K562 (cell line): ENCODE measurements at places on chromosomes 3 and 15. TPM values are rescaled to one million over a fixed set of nuclear protein-coding genes. Genes with fewer than 3 reads are reported as not detected.

Gene PLS1
- polyA plus RNA-seq = 6.1 and 11.0 TPM in 2 replicates

GRCh38 chr3:68306571-68306970 is 625.8 kb downstream of the TAFA4 start:
- DNase-seq = peak; percentile 12

- peak; percentile 7 for DNase-seq
These were observed 178.6 kb upstream of the TRIM42 start for GRCh38 chr3:140499114-140499757.

Gene NME9
- polyA plus RNA-seq = 0.05 TPM in 1 of 2 replicates, not detected in the other

DNA sequence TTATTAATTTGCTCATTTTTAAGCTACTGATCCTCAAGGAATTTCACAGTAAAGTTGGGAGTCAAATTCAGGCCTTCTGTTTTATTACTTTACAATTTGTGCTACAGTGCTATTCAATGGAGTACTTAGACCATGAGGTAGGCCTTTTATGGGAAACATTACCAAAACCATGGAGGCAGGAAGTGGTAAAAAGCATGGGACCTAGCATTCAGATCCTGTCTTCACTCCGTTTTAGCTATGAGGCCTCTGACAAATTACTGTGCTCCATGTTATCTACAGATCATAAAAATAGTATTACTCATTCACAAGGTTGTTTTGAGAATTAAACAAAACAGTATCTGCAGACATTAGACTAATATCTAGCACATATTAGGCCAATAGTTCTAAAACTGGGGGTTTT is 140.6 kb upstream of the SLITRK3 start:
- no peak for DNase-seq

Gene SLC12A8
- polyA plus RNA-seq = 0.09 TPM in 1 of 2 replicates, not detected in the other

DNA sequence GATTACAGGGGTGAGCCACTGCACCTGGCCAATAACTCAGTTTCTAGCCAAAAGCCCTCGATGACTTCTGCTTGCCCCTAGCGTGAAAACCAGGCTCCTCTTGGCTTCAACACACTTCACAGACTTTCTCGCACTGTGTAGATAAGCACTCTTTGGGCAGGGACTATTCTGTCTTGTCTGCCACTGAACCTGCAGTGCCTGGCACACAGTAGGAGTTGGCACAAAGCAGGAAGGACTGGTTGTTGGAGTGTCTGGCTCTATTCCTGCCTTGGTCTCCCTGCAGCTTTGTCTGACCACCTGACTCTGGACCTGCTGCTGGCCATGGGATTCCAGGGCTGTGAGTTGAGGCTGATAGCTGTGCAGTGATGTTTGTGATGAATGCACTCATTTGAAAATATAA is 46.4 kb upstream of the RGMA start:
- no peak for DNase-seq

Gene LNP1
- 3.4 and 3.9 TPM in 2 replicates for polyA plus RNA-seq

DNA sequence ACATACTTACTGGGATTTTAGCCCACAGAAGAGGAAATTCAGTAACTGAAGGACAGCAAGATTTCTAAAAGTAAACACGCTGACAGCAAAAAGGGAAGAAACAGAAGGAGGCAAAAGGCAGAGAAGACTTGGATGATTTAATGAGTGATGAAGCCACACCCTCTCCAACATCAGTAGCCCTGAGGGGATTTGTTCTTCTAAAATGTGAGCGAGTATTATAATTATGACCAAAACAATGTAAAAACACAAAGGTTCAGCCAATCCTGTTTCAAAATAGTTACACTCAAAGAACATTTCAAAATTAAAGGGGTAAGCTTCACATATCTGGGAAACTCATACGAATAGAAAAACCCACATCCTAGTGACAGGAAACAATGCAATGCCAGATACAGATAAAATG is 25.0 kb downstream of the MCCC1 start:
- DNase-seq = no peak

DNA sequence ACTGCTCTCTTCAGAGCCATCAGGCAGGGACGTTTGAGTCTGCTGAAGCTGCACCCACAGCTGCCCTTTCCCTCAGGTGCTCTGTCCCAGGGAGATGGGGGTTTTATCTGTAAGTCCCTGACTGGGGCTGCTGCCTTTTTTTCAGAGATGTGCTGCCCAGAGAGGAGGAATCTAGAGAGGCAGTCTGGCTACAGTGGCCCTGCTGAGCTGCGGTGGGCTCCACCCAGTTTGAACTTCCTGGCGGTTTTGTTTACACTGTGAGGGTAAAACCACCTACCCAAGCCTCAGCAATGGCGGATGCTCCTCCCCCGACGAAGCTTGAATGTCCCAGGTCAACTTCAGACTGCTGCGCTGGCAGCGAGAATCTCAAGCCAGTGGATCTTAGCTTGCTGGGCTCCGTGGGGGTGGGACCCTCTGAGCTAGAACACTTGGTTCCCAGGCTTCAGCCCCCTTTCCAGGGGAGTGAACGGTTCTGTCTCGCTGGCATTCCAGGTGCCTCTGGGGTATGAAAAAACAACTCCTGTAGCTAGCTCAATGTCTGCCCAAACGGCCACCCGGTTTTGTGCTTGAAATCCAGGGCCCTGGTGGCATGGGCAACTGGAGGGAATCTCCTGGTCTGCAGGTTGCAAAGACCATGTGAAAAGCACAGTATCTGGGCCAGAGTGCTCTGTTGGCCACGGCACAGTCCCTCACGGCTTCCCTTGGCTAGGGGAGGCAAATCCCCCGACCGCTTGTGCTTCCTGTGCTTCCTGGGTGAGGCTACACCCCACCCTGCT is 21.1 kb upstream of the ST6GAL1 start:
- peak; percentile 39 for DNase-seq

DNA sequence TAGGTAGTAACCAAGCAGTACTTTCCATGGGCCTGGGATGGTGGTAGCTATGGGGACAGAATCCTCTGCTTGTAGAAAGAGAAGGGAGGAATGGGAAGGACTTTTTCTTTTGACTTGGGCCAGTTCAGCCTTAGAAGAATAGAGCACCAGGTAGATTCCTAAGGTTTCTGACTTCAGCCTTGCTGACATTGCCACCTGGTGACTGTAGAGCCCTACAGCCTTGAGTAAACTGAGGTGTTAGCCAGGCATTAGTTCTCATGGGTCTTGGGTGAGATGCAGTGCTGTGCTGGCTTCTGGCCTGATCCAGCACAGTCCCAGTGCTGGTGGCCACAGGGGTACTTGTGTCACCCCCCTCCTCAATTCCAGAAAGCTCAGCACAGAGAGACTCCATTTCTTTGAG is 171.1 kb downstream of the ZBBX start:
- DNase-seq = no peak

Gene RTP4
- not detected in 2 replicates for polyA plus RNA-seq

GRCh38 chr3:33729993-33730392 is 11.9 kb upstream of the CLASP2 start:
- no peak for DNase-seq

- DNase-seq = no peak
These were observed 113.4 kb downstream of the ASB7 start for GRCh38 chr15:100715571-100716455.

- peak; percentile 47 for DNase-seq
These were observed 135.4 kb downstream of the RAB11A start for GRCh38 chr15:66004618-66005262.

GRCh38 chr15:58999694-59000093 is 12.2 kb downstream of the RNF111 start:
- no peak for DNase-seq

GRCh38 chr3:111904376-111905241 is 45.5 kb downstream of the PHLDB2 start:
- no peak for DNase-seq

DNA sequence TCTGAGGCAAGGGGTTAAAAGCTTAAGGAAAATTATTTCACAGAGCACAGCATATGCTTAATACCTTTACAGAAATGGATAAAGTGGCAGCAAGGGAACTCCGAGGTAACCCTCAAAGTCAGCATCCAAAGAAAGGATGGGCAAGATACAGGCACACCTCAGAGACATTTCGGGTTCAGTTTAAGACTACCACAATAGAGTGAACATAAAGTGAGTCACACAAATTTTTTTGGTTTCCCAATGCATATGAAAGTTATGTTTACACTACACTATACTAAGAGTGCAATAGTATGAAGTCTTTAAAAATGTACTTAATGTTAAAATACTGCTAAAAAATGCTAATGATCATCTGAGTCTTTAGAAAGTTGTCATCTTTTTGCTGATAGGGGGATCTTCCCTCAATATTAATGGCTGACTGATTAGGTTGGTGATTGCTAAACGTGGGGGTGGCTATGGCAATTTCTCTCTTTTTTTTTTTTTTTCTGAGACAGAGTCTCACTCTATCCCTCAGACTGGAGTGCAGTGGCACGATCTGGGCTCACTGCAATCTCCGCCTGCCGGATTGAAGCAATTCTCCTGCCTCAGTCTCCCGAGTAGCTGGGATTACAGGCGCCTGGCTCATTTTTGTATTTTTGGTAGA is 10.0 kb downstream of the UBR1 start:
- DNase-seq = no peak

- peak; percentile 57 for DNase-seq
These were observed 768 bp downstream of the UBXN7 start for GRCh38 chr3:196431181-196432136.

GRCh38 chr15:73153024-73153423 is 100.8 kb downstream of the NEO1 start:
- DNase-seq = no peak

GRCh38 chr3:135059580-135059979 is 264.5 kb downstream of the EPHB1 start:
- no peak for DNase-seq

DNA sequence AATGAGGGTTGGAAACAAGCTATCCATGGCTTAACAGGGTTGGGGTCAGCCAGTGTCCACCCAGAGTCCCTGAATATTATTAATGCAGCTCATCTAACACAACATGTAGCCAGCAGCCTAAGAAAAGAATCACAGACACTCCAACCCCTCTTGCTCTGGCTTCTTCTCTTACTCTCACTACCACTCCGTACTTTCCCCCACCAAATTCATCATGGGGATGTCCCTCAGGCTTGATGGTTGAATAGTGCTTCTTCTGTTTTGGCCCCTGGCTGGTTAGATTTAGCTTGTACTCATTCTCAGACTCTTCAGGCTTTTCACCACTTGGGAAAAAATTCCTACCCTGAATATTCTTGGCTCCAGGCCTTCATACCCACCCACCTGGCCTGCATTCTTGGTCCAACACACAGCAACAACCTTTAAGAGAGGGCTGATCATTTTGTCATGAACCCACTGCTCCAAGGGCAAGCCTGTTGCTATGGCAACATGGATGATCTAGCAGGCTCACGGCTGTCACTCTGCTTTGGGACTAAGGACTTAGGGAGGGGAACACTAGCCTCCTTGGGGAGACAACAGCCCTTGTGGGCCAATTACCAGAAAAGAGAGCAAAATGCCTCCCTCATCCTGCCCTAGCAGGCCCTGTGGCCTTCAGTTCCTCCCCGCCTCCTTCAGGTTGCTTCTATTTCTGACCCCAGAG is 9.4 kb upstream of the MED12L start:
- no peak for DNase-seq

- DNase-seq = no peak
These were observed 272.5 kb downstream of the THSD4 start for GRCh38 chr15:71387810-71388209.

DNA sequence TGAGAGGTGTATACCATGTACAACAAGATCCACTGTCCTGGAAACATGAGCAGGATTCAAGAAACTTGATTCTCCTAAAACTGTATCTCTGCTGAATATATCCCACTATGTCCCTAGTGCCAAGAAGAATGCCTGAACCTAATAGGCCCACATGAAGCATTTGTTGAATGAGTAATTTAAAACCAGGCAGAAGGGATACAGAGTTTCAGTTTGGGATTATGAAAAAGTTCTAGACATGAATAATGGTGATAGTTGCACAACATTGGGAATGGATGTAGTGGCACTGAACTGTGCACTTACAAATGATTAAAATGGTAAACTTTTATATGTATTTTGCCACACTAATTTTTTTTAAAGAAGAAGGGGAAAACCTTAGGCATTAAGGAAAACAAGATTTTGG is 261.1 kb downstream of the IL5RA start:
- DNase-seq = no peak

DNA sequence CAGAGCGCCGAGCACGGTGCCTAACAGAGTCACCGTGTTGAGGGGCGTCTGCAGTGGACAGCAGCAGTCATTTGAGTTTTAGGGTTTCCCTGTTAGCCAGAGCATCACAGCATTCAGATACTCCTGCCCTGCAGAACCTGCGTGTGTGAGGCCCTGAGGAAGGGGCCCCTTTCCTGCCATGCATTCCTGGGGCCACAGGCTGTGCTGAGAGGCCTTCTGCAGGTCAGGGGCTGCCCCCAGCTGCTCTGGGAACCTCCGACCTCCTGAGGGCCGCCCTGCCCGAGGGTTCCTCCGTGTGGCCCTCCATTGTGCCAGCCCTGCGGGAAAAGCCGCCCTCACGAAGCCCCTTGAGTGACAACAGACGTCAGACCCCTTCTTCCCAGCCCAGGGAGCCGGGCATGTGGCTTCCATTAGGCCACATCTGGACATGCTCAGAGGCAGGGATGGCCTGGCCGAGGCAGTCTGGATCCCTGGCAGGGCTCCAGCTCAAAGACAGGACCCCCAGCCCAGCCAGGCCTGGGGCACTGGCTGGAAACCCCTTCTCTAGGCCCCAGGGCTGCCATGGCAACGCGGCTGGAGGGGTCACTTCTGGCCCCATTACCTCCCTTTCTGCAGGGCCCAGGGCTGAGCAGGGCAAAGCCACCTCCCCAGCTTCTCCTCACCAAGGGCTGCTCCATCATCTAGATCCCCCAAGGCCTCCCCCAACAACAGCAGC is 25.3 kb downstream of the FBLN2 start:
- no peak for DNase-seq

Gene RTP1
- polyA plus RNA-seq = not detected in 2 replicates

Gene KAT2B
- polyA plus RNA-seq = 10.9 and 13.2 TPM in 2 replicates

DNA sequence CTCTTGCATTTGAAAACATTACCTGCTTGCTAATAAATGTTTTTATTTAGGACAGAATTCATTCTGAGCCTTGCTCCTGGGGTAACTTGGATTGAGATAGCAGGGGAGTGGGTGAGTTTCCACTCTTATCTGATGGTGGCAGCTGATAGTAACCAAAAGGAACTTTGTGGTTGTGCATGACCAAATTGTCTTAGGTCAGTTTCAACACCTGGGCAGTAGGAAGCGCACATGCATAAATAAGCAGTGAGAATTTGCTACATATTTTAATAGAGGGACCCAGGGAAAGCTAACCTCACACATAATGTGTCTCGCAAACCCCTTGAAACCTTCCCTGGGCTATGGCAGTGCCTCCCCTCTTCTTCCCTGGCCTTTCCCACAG is 65.4 kb upstream of the XCR1 start:
- DNase-seq = no peak

- DNase-seq = no peak
These were observed 6.3 kb upstream of the RAB5A start for GRCh38 chr3:19940643-19941042.

Gene ROPN1B
- polyA plus RNA-seq = not detected in 2 replicates

Gene IMPG2
- 0.05 and 0.07 TPM in 2 replicates for polyA plus RNA-seq

GRCh38 chr15:43273243-43273642 is 6.5 kb upstream of the TGM5 start:
- no peak for DNase-seq

GRCh38 chr3:153277029-153277428 is 115.0 kb downstream of the RAP2B start:
- no peak for DNase-seq

DNA sequence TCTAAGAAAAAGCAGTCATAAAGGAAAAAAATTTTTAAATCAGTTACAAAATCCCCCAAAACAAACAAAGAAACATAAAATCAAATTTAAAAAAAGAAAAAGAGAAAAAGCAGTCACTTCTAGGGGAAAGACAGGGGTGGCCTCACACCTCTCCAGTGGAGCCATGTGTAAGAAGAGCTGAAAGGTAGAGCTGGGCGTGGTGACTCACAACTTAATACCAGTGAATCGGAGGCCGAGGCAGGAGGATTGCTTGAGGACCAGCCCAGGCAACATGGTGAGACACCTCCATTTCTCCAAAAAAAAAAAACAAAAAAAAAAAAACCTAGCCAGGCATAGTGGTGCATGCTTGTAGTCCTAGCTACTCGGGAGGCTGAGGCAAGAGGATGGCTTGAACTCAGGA is 14.7 kb downstream of the MESD start:
- no peak for DNase-seq
